Stimulated activated naive CD4-positive, alpha-beta T cell (primary cell): ENCODE measurements at places on chromosomes 6 and 20.

- no peak for DNase-seq
Measured at GRCh38 chr6:144953552-144954240, 668.6 kb downstream of the UTRN start.

DNA sequence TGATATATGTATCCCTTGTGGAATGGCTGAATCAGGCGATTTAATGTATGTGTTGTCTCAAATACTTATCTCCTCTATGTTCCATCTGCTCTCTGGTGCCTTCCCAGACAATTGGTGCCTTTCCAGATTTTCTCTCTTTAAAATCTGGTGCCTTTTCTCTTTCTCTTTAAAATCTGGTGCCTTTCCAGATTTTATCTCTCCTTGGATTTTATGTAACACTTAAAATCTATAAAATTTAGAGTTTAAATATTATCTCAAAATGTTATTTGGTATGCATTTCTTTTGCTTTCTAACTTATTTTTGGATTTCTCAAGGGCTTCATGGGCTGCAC lies 116.3 kb downstream of the KIF13A start:
- DNase-seq: no peak

DNA sequence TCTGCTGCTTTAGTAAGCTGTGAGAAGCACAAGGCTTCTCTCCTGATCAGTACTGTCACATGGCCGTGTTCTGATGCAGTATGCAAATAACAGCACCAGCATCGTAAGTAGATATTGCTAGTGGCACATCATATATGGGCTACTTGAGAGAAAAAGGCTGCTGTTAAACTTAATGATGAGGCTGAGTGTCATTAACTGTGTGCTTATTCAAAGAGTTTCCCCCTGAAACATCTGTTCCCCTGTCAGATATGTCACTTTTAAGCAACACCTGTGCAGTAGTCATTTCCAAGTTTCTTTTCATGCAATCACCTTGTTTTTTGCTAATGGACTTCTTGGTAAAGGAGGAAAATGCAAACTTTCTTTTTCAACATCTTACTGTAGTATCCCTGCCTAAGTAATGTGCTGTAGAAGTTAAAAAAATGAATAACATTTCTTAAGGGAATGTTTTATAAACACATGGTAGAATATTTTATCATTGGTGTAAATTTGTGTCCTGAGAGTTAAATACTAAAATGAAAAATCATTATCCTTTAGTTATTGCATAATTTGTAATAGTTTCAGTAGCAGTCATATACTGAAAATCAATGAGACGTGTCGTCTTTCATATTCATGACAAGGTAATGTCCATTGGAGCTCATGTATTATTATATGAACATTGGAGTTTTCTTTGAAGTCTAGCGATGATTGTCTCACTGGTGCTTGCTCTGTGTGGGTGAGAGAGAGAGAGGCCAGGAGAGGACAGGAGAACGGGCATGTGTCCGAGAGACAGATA lies 366.3 kb downstream of the CDKAL1 start:
- DNase-seq: no peak

DNA sequence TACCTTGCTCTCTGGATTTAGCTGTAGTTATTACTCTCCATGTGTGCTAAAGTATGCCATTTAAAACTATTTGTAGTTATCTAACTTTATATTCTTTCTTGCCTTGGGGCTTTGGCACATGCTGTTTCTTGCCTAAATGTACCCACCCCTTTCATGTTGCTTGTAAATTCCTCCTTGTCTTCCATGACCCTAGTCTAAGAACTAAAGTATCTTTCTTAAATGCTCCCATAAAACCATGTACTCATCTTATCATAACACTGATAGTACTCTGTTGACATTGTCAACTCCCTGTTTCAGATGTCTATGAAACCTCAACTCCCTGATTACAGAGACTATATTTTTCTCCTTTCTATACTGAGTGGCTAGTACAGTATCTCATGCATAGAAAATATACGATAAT lies 564.9 kb upstream of the IRAK1BP1 start:
- DNase-seq: no peak

- DNase-seq: no peak
Measured at GRCh38 chr20:3739926-3740451, 7.5 kb downstream of the HSPA12B start.

DNA sequence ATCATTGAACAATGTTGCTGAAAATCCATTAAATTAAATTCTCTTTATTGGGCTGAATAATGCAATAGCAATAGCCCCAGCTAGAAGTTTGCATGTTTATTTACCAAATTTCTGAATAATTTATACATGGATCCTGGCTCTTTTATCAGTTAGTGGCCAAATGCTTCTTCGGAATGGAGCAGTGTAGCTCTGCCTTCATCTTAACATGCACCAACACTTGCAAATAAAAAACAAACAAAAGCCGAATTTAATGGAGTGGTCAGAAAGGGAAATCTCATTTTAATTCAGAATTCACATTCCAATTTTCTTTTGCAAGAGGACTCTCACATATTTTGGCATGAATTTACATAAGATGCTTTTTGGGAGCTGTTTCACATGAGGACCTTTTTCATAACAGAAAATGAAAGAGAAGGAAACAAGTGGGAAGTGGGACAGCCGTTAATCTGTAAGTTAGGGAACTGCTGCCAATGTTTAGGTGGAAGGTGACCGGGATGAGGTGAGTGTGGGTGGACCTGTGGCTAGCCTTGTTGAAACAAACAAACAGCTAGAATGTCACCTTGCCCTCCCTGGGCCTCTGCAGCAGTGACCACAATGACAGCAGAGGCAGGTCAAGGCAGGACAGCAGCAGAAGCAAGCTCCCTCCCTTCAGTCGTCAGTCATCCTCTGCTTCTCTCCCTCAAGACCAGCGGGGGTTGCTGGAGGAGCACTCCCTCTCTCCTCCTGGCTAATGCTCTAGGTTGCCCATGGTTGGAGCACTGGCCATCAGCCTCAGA lies 73.2 kb downstream of the INSM1 start:
- DNase-seq: no peak

- DNase-seq: no peak
Measured at GRCh38 chr6:157928428-157928827, 53.2 kb upstream of the SYNJ2 start.
